ENCODE measurements at places on chromosomes 2 and 18.

- DNase-seq = no peak
These were observed 6.3 kb upstream of the GAL3ST2 start for GRCh38 chr2:241770185-241770935.

GRCh38 chr2:60989259-60989658 lies 28.3 kb upstream of the PEX13 start:
- DNase-seq = no peak

DNA sequence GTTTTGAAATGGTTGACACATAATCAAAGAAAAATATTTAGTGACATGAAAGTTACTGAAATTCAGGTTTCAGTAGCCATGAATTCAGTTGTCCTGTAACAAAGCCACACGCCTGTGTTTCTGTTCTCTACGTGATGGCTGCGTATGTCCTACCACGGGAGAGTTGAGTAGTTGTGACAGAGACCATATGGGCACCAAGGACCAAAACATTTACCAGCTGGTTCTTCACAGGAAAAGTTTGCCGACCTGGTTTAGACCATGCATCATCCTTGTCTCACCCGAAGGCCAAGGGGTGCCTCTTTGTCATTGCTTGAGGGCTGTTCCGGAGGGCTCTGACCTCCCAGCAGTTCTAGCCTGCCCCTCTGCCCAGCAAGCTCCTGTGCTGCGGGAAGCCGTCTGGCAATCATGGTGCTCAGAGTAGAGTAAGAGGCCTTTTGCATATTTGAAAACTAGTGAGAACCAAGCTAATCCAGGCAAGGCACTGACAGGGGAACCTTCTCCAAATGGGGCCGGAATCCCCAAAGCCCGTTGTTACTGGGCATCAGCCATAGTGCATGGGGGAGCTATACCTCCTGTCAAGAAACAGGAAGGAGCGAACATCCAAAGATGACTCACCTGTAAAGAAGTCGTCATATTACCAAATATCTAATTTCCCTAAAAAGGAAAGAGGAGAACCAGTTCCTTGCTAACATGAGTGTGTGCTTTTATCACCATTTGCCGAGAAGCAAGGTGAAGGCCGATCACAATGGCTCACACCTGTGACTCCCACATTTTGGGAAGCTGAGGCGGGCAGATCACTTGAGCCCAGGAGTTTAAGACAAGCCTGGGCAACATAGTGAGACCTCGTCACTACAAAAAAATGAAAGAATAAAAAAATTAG lies 92.6 kb upstream of the RAB12 start:
- DNase-seq = no peak

- no peak for DNase-seq
These were observed 50.0 kb downstream of the RBBP8 start for GRCh38 chr18:22983175-22983574.

- no peak for DNase-seq
These were observed 22.6 kb upstream of the SUCLG1 start for GRCh38 chr2:84481702-84482101.
